AG04450 (cell line): ENCODE measurements at places on chromosomes 6 and 20.
A peak's percentile ranks its signal among the peaks of the same experiment; 100 is the strongest.

- no peak for DNase-seq
These were observed 9.4 kb upstream of the HLA-DQA1 start for GRCh38 chr6:32627831-32628230.

DNA sequence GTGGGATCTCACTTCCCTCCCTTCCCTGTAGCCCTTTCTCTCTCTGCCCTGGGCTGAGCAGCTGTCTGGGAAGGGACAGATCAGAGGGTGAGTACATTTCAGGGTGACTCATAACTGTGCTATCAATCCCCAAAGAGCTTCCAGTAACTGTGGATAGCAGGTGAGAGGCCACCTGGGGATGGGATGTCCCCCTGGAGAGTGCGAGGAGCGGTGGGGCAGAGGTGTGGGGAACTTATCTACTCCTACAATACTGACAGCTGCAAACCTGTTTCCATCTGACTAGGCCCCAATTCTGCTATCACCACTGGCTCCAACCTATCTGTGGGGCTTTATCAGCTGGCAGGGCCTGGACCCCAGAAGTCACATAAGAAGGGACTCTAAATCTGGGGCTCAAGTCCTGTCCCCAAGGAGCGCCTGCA is 32.6 kb downstream of the KCNK5 start:
- DNase-seq: no peak

- DNase-seq: no peak
These were observed 7.9 kb upstream of the TREM1 start for GRCh38 chr6:41294214-41294872.

DNA sequence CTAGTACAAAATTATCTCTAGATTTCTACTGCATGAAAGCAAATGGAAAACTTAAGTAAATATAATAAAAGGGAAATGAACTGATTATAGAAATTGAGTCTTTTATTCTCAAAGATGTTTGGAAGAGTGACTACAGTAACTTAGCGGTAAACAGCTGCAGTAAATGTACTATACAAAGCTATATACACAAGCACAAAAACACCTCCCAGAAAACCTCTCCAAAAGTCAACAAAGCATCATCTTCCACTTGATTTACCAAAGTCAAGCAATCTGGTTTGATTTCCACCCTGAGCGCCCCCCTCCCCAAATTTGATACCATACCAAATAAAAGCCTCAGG is 142.1 kb upstream of the SHLD1 start:
- no peak for DNase-seq

DNA sequence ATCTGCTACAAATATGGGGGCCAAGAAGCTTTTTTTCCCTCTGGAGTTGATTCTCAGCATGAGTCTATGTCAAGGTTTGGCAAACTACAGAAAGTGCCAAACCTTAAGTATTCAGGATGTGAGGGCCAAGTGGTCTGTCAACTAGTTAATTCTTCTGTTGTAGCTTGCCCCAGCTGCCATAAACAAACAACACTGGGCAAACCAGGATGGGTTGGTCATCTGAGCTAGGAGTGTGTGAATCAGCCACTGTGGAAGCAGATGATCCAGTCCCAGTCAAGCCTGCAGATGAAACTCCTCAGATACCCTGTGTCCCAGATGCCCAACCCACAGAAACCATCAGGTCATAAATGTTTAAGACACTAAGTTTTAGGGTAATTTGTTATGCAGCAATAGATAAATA is 103.0 kb upstream of the MOCS1 start:
- no peak for DNase-seq

GRCh38 chr20:32585011-32585585 is at the start of gene NOL4L:
Gene NOL4L (minus strand): TSS chr20:32585333. CDS start chr20:32584890, 443 bp downstream.
- no peak for DNase-seq

- no peak for DNase-seq
These were observed 127.1 kb upstream of the ZFP64 start for GRCh38 chr20:52318651-52319050.

DNA sequence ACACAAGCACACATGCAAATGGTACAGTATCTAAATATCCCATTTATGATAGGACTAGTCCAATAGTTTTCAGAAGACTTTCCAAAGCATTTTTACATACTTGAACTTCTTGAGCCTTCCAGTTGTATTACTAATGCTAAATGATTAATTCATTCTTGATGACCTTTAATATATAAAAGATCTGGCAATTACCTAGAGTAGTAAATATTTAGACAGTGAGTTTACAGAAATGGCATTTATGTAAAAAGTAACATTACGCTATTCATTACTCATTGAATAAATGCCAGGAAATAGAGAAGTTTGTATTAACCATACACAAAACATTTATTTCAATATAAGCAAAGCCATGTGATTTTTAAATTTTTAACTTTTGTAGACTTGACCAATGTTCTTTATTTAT is 158.8 kb downstream of the DST start:
- peak; percentile 21 for DNase-seq

- no peak for DNase-seq
These were observed 1830.0 kb upstream of the DEFB115 start for GRCh38 chr20:29427201-29428060.

- no peak for DNase-seq
These were observed 51.4 kb downstream of the TASP1 start for GRCh38 chr20:13587370-13587769.

DNA sequence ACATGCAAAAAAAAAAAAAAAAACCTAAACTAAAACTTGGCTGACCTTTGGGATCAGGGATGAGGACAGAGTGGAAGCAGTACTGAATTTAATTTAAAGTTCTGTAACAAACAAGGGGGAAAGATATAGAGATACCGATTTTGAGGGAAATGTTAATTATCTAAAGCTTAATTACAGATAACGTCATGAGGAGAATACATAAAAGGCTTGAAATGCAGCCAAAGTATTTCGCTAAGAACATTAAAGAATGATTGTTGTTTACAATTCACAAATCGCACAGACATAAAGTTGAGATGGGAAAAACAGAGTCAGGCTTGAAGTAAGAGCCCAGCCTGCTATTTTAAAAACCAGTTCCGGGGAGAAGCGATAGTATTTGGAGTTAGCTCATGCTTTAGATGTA is 208.0 kb upstream of the SASH1 start:
- no peak for DNase-seq

DNA sequence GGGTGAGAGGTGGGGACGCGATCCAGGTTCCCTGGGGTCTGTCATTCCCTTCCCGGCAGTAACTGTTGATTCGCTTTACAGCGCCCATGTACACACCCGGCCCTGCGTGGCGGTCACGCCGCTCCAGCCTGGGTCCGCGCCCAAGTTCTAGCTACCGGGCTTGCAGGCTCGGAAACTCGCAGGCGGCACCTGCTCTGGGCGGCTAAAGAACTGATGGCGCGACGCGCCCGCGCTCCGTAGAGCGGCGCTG is 1.4 kb upstream of the POU3F2 start:
- DNase-seq: no peak

DNA sequence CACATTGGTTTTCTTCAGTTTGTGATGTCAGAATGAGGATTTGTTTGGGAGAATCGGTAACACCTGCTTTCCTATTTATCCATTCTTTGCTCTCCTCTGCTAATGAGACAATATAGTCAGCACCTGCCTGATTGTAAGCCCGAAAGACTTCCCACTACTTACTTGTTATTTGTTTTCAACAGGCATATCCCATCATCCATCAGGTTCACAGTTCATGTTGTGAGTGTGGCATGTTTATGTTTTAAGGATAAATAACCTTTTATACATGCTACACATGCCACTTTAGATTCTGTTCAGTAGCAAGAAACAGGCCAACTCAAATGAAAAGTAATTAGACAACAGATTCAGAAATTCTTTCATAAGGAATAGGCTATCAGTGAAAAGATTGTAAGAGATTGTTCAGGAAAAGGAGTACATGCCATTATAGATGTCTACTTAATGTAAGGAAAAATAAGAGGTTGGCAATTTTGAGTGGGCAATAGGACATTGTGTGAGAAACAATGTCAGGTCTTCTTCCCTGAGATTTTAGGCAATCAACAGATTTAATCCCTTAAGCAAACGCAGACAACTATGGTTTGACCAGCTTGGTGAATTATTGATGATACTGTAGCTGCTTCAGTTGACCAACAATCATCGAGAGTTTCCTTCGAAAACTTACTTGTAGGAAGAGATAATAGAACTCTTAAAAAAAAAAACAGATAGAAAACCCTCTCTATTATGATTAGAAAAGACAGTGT is 7.9 kb upstream of the GPRC6A start:
- DNase-seq: no peak

GRCh38 chr6:5766260-5766659 is 240.5 kb downstream of the NRN1 start:
- no peak for DNase-seq

- no peak for DNase-seq
These were observed 7.9 kb upstream of the CDSN start for GRCh38 chr6:31128093-31128676.

DNA sequence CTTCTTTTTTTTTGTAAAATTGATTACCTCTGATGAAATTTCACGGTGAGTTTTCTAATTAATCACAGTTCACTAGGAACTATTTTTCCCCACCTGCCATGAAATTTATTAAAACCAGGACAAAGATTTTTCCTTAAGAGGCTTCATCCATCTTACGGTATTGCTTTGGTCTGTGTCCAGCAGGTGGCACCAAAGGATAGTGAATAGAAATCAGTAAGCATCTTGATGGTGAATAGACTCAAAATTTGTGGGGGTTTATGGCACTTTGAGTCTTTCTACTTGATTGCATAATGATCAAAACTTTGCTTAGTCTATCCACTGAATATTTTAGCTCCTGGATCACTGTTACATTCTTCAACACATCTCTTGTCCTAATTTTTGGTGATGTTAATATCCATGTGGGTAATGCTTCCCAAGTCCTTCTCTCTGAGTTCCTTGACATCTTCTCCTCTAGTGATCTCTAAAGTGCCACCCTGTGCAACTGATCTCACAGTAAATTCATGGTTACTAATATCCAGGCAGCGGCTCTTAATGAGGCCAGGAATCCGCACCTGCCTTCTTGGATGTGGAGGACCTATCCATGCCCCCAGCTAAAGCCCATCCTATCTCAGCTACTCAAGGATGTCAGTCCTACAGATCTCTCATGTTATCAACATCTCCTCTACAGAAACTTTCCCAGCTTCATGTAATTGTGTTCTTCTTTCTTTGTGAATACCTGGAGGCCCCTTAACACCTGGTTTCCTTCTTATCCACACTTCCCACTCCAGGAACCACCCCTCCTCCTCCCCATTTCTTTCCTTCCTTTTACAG is 54.5 kb downstream of the STMND1 start:
- peak; percentile 69 for DNase-seq

DNA sequence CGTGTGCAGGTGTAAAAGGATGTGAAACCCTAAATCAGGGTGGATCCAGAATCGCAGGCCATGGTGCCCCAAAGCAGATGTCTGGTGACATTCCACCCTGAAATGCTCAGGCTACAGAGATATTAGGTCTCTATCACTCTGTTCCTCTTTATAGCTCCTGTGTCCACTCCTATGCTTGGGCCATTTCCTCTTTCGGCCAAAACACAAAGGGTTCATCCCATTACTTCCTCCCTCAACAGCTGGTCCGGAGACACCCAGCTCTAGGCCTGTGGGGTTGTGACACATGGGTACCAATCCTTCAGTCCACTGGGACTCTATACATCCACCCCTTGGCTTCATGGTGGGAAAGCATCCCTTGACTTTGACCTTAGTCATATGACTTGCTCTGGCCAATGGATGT is 1.7 kb upstream of the SIGLEC1 start:
- no peak for DNase-seq

GRCh38 chr6:551829-552350 is 105.0 kb downstream of the HUS1B start:
- DNase-seq: no peak

DNA sequence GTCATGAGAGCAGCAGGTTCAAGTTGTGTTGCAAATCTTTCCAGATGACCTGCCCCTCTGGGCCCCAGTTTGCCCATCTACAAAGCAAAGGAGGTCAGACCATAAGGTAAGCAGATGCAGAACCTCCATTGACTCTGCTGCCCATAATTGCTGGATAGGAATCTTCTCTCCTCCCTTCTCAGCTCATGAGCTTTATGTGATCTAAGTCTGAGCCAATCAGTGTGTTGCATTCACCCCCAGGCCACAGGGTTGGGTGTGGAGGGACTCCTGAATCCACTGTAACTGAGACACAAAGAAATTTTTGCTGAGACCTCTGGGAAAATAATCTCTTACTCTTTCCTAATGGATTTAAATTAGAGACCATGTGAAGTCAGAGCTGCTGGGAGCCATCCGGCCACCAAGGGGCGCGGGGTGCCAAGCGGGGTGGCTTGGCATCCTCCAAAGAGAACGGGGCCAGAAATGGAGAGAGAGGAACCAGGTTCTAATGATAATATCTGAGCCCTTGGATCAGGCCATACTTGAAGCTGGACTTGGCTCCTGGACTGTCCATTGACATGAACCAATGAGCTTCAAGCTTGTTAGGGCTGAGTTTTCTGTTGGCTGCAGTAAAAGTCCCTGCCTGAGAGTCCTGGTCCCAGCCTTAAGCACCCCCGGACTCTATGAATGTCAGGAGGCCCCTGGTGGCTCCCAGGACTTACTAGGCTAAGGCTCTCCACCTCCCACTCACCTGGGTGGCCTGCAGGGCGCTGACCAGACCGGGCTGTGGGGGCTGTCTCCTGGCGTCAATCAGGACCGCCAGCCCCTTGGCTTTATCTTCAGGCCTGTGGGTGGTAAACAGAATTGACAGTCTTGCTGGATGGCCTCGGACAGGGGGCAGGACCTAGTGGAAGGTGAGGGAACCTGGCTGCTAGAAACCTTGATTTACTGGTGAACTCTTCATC is 32.8 kb downstream of the KIAA1755 start:
- DNase-seq: no peak

DNA sequence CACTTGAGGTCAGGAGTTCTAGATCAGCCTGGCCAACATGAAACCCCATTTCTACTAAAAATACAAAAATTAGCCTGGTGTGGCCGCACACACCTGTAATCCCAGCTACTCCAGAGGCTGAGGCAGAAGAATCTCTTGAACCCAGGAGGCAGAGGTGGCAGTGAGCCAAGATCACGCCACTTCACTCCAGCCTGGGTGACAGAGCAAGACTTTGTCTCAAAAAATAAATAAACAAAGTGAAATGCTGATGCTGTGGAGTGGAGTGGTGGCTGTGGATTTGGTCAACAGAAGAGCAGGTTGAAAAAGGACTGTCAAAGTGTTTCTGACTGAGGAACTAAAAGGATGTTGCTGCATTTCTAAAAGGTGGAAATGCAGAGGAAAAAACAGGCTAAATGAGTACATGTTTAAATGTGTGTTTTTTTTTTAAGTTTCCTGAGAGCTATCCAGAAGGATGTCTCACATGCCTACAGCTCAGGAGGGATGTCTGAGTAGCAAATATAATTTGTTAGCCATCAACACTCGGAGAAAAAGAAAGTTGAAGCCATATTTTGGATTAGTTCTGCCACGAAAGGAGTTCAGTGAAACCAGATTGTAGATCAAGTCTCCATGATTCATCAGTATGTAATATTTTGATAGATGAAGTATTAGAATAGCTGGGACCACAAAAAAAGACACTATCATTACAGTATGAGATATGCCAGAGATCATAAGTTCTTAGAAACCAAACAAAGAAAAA is 621.1 kb upstream of the ADGRB3 start:
- DNase-seq: no peak

GRCh38 chr6:74925683-74926082 is 280.2 kb downstream of the COL12A1 start:
- DNase-seq: no peak

- DNase-seq: peak; percentile 32
These were observed 368.9 kb downstream of the LAMA2 start for GRCh38 chr6:129251669-129252376.

- no peak for DNase-seq
These were observed 121.2 kb downstream of the PXDC1 start for GRCh38 chr6:3630258-3630835.
